ENCODE measurements at places on chromosomes 12 and 14. TPM values are rescaled to one million over a fixed set of nuclear protein-coding genes. Genes with fewer than 3 reads are reported as not detected.
A peak's percentile ranks its signal among the peaks of the same experiment; 100 is the strongest.

DNA sequence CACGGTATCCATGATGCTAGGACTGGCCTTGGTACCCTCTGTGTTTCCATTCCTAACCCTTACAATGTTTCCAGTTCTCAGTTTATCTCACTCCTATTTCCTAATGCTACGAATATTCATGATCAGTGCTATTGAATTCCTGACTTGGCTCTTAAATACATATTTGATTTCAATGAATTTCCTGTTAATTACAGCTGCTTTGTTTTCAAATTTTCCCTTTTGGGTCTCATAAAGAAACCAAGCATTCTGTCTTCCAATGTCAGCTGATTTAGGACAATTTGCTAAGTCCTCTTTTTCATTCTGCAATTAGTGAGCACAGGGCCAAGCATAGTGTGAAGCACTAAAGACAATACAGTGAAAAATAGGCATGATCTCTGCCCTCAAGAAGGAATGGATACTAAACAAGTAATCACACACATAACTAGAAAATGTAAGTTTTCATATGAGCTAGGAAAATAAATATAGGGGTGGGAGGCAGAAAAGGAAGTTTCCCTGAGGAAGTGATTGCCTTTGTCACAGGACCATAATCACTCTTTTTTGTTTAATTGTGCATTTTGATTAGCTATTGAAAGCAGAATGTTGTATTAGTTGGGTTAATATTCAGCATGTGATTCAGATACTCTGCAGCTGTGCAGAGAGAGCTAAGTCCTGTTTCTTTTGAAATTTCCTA is 88.5 kb downstream of the KCNC2 start:
- no peaks in the 10 kb centered on the region for H3K36me3 ChIP-seq
- no peak for DNase-seq
- H3K27ac ChIP-seq, result no peak overlapping the region
- no peaks in the 10 kb centered on the region for H3K27me3 ChIP-seq
- no peaks in the 10 kb centered on the region for H3K4me1 ChIP-seq

DNA sequence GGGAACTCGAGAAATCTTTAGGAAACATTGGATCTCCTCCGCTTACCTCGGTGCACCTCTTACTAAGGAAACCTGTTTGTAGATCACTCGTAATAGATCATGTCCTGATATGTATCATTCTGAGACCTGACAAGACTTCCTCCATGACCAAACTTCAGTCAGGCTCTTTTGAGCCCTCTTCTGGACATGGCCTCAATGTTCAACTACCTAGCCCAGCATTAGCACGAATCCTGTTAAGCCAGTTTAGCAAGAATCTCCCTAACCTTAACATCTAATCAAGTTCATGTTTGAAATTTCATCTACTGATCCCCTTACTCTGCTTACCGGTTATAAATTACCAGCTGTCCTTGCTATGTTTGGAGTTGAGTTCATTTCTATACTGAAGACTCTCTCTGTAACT is 713.9 kb upstream of the USP15 start:
- H3K27me3 ChIP-seq, result no peaks in the 10 kb centered on the region
- H3K4me3 ChIP-seq, result no peak overlapping the region
- no peaks in the 10 kb centered on the region for H3K36me3 ChIP-seq

PDZRN4 gene
- 0.42 TPM for total RNA-seq

DNA sequence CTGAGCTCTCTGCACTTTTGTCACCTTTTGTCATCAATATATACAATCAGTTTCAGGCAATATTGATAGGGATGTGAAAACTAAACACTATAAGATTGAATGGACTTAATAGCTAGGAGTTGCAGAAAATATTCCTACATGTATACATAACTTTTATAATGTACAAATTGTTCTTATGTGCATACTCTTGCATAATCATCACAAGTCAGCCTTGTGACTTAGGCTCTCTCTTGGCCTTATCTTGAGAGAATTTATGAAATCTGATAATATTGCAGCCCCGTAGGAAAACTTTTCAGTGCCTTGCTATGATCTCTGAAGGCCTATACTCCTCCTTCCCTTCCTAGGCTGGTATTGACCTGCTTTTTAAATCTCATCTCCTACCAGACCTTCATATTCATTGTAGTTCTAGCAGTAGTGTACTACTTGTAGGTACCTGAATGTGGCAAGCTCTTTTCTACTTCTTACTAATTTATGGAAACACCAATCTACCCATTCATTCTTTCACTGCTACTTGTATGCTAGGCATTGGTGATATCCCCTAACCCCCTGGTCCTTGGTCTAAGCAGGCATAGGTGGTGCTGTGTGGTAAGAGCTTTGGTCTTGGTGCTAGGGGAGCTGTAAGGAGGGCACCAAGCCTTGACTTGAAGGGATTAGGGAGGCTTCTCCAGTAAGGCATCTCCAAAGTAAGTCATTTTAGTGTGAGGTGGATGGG is 100.0 kb downstream of the PRKCH start:
- H3K27ac ChIP-seq, result no peak overlapping the region
- H3K27me3 ChIP-seq, result no peaks in the 10 kb centered on the region
- no peak for DNase-seq
- peaks cover 55% of the 10 kb centered on the region for H3K4me1 ChIP-seq
- H3K36me3 ChIP-seq, result no peaks in the 10 kb centered on the region

DNA sequence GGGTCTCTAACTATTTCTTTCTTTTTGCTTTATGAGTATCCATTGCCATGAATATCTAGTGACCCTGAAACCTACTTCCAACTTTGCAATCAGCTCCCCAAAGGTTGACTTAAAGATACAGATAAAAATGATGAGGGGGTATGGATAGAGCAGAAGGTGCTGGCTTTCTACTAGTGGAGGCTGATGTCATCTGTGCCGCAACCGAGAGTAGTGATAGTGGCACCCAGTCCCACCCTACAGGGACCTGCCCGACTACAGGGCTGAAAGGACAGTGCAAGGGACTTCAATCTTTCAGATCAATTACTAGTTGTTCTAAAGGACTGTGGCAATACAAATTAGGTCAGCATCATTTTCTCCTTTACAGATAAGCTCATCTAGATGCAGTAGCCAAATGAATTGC is 806.0 kb downstream of the VRK1 start:
- H3K27ac ChIP-seq, result no peak overlapping the region
- no peak overlapping the region for H3K4me3 ChIP-seq

DNA sequence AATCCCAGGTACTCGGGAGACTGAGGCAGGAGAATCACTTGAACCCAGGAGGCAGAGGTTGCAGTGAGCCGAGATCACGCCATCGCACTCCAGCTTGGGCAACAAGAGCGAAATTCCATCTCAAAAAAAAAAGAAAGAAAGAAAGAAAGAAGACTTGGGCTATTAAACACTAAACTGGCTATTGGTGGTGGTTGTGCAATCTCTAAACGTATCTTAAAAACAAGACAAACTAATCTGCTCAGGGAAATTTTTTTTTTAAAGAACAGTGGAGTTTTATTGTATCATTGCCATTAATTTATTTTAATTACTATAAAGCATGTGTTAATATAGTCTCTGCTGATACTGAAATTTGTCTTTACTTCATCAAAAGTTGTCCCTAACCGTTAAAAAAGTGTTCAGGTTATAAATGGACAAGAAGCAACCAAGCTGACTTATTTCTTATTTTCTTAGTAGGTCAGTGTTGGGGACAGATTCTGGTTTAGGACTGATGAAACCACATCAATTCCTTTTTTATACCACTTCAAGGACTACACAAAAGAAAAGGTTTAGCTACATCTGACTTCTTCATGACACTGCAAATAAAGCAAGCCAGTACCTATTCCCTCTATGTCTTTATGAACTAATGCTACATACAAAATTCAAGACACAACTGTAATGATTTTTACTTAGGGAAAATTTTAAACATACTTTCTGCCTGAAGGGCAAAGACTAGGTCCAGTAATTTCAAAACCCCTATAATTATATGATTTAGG is 68.7 kb upstream of the KRAS start:
- no peak overlapping the region for H3K4me3 ChIP-seq
- H3K4me1 ChIP-seq, result no peaks in the 10 kb centered on the region
- no peak overlapping the region for H3K27ac ChIP-seq
- no peaks in the 10 kb centered on the region for H3K36me3 ChIP-seq
- H3K27me3 ChIP-seq, result no peaks in the 10 kb centered on the region

DNA sequence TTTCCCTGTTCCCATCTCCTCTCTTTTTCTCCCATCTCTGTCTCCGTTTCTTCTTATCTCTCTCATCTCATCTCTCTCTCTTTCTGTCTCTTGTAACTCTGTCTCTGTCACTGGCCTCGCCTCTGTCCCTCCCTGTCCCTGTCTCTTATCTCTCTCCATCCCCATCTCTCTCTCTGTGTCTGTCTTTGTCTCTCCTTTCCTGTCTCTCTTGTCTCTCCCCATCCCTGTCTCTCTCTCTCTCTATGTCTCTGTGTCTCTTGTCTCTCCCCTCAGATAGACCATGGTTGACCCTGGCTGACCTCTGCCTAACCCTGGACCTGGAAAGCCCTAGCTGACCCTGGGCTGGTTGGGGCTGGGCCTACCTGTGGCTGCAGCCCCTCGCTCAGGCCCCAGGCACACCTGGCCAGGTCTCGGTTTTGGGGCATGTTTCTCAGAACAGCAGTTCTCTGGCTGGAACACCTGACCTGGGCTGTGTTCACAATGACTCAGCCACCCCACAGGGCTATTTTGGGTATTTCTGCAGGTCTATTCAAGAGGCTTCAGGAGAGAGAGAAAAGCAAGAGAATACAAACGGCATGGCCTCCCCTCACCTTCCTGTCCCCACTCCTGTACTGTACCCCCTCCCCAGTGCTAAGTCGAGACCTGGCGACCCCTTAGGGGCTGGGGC is 174.4 kb downstream of the TMEM121 start:
- no peak overlapping the region for H3K4me3 ChIP-seq
- DNase-seq, result peak; percentile 4
- no peaks in the 10 kb centered on the region for H3K4me1 ChIP-seq
- no peaks in the 10 kb centered on the region for H3K27me3 ChIP-seq
- H3K36me3 ChIP-seq, result no peaks in the 10 kb centered on the region
- no peak overlapping the region for H3K27ac ChIP-seq

CLEC4C gene
- not detected for total RNA-seq

- peaks cover 7% of the 10 kb centered on the region for H3K4me1 ChIP-seq
- no peak for DNase-seq
- no peak overlapping the region for H3K27ac ChIP-seq
- H3K36me3 ChIP-seq, result no peaks in the 10 kb centered on the region
Observed at GRCh38 chr14:57833323-57833722, 32.6 kb downstream of the SLC35F4 start.

- no peak overlapping the region for H3K27ac ChIP-seq
- no peaks in the 10 kb centered on the region for H3K36me3 ChIP-seq
- DNase-seq, result no peak
- no peak overlapping the region for H3K4me3 ChIP-seq
- no peaks in the 10 kb centered on the region for H3K27me3 ChIP-seq
Observed at GRCh38 chr14:25259470-25259869, 209.5 kb upstream of the STXBP6 start.

Measured in suprapubic skin (tissue), 4 donors.